ENCODE measurements at places on chromosomes 6 and 20. TPM values are rescaled to one million over a fixed set of nuclear protein-coding genes. Genes with fewer than 3 reads are reported as not detected.

- no peaks in the 10 kb centered on the region for H3K36me3 ChIP-seq
- H3K27me3 ChIP-seq: no peaks in the 10 kb centered on the region
- no peak for DNase-seq
- H3K27ac ChIP-seq: no peak overlapping the region
- H3K4me1 ChIP-seq: no peaks in the 10 kb centered on the region
Observed at GRCh38 chr6:125524356-125524755, 222.6 kb upstream of the HDDC2 start.

DNA sequence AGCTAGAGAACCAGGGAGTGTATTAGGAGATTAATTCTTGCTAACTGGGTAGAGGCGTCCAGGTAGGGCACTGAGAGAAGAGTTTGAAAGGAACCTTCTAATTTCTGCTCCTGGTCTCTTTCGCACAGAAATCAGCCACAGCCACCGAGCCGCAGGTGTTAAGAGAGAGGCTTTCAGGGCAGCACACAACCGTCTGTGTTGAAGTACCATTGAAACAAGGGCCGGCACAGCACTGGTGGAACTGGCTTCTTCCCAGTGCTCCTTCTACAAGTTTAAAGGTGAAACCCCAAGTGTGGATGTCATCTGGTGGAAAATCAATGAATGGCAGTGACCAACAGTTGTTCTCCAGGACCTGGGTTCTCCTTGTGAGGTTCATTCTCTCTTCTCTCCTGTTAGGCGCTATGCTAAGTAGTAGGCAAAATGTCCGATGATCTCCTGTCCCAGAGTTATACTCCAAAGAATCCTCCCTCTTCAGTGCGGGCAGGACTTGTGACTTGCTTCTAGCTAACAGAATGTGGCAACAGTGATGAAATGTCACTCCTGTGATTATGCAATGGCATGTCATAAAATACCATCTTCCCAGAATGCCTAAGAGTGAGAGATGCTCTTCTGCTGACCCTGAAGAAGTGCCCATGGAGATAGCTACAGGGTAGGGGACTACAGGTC, 15.0 kb upstream of the RIN2 start:
- peaks cover 1% of the 10 kb centered on the region for H3K4me1 ChIP-seq
- no peaks in the 10 kb centered on the region for H3K36me3 ChIP-seq
- H3K4me3 ChIP-seq: no peak overlapping the region

DNA sequence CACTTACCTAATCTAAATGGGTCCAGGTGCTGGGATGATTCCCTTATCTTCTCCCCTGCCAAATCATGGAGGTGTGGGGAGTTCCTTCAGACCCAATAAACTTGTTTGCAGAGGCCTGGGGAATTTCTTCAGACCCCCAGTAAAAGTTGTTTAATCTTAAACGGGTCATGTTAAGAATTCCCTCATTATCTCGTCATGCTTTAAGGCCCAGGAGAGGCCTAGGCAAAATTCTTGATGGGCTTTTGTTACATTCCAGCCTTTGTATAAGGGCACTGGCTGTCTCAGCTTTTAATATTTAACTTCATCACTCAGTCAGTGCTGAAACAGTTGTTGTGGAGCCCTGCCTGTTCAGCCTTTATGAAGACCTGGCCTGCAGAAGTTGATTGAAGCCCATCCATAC, 11.0 kb upstream of the SLC35B3 start:
- H3K4me3 ChIP-seq: no peak overlapping the region
- peak overlapping the region; percentile 43 for H3K27ac ChIP-seq
- H3K36me3 ChIP-seq: no peaks in the 10 kb centered on the region
- peaks cover 7% of the 10 kb centered on the region for H3K4me1 ChIP-seq

DNA sequence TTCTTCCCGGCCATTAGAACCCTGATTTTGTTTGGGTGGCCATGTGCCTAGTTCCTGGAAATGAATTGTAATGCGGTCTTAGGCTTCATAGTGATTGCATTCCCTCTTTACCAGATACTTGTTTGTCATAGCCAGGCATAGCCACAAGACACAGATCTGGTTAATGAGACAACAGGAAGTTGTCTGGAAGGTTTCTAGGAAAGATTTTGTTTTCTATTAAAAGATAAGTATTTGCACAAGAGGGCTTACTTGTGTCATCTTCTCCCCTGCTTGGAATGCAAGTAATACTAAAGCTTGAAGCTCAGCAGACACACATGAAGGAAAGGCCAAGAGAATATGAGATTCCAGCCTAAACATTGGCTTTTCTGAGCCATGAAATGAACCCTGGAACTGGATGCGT, 12.9 kb downstream of the FARS2 start:
- no peak overlapping the region for H3K4me3 ChIP-seq
- no peaks in the 10 kb centered on the region for H3K4me1 ChIP-seq
- no peak overlapping the region for H3K27ac ChIP-seq
- H3K36me3 ChIP-seq: no peaks in the 10 kb centered on the region

DNA sequence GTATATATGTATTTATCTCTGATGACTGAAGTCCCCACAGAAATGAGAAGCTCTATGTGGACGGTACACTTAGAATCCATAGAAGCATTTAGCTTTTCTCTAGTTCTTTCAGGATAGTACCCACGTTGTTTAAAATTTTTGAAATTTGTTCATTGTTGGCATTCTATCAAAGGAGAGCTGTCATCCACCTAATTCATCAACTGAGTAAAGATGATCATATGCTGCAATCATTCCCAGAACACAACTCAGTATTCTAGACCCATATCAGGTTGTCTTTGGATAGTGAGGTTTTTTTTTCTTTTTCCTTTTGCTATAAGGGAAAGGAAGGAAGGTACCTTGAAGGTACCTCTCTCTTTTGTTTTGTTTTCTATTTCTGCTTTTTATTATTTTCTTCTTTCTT, 9.3 kb downstream of the SERAC1 start:
- no peaks in the 10 kb centered on the region for H3K27me3 ChIP-seq
- no peaks in the 10 kb centered on the region for H3K36me3 ChIP-seq
- H3K27ac ChIP-seq: no peak overlapping the region
- H3K4me3 ChIP-seq: no peak overlapping the region
- no peak for DNase-seq
- no peaks in the 10 kb centered on the region for H3K4me1 ChIP-seq

GRCh38 chr20:8000796-8001195, 18.8 kb downstream of the TMX4 start:
- no peaks in the 10 kb centered on the region for H3K36me3 ChIP-seq
- H3K27ac ChIP-seq: no peak overlapping the region
- no peaks in the 10 kb centered on the region for H3K4me1 ChIP-seq
- H3K4me3 ChIP-seq: no peak overlapping the region
- no peaks in the 10 kb centered on the region for H3K27me3 ChIP-seq

FAXC gene
- total RNA-seq: 5.3 TPM

UST gene
- 11.7 TPM for total RNA-seq

GID8 gene
- total RNA-seq: 35.5 TPM
